Prostate gland (tissue), 2 donors: ENCODE measurements at places on chromosomes 11 and 22.
A peak's percentile ranks its signal among the peaks of the same experiment; 100 is the strongest.

DNA sequence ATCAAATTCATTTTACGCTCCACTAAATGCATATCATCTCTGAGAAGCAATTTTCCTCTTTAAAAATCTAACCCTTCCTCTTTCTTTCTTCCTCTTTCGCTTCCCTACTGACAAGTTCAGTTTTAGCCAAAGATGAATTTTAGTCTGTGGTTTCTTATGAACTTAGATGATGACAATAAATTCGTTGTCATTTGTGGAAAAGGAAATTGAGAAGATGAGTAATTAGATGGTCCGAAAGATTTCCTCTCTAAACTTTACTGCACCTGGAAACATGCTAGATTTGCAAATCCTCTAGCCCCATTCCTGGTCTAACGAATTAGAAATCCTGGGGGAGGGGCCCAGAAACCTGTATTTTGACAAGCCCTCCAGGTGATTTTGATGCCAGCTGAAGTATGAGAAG lies 855.4 kb upstream of the CHORDC1 start:
- no peak for DNase-seq

DNA sequence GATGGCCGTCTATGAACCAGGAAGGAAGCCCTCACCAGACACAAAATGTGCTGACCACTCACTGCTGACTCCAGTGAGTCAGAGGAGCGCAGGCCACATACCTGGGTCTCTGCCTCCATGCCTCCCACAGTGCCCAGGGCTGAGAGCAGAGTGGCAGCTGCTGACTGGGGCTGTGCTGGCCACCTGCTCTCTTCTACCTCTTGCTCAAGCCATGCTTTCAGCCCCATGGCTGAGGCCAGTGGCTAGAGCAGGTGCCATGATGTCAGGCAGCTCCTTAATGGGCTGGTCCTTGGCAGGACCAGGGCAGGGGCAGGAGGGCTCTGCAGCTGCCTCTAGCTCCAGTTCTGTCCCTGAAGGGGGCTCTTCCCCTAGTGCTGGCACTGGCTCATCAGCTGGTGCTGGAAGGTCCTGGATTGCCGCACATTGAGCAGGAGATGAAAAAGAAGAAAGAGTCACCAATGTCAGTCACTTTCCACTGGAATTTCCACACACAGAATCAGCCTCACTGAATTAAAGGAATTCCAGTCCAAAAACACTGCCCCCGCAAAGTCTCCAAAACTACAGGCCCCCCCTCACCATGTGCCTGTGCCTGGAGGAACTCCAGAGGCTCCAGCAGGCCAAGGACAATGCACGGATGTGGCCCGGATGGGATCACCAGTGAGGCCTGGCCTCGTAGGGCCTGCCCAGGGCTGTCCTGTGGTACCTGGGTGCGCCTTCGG lies 86.4 kb downstream of the GGTLC2 start:
- DNase-seq: no peak

- DNase-seq: no peak
Observed at GRCh38 chr11:120598517-120599257, 87.1 kb downstream of the GRIK4 start.

- DNase-seq: no peak
Observed at GRCh38 chr11:77267962-77268361, 33.5 kb downstream of the GDPD4 start.

DNA sequence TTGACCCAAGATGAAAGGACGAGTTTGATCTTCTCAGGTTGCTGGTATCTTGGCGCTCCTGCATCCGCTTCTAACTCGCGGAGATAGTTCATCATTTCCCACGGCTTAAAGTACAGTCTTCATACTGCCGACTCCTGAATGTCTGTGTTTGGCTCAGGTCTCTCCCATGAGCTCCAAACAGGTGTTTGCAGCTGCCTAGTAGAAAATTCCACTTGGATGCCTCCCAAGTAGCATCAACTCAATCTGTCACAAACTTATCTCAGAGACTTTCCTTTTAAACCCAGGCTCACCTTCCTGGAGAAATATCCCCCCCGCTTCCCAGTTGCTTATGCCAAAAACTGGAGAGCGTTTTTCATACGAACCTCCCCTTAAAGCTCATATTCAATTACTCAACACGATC lies 986.5 kb downstream of the TBC1D22A start:
- DNase-seq: no peak

DNA sequence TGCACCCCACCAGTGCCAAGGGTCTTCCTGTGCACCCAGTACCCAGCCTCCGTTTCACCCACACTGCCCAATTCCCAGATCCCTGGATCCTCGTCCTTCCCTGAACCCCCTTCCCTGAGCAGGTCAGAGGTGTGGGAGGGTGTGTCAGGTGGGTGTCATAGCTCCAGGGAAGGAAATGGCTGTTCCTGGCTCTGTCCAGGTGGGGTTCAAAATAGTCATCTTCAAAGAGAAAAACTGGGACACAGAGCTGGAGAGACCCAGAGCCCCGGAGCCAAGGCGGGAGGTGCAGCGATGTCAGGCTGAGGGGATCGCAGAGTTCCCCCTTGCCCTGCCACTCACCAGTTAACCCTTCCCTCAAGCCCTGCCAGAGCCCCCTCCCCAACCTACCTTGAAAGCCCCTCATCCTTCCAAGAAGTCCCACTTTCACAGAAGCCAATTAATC lies 698 bp downstream of the C1QTNF4 start:
- no peak for DNase-seq

- no peak for DNase-seq
Observed at GRCh38 chr22:41030891-41031290, 61.5 kb upstream of the EP300 start.

GRCh38 chr11:93663021-93663420 lies 1.5 kb downstream of the CEP295 start:
- DNase-seq: no peak

DNA sequence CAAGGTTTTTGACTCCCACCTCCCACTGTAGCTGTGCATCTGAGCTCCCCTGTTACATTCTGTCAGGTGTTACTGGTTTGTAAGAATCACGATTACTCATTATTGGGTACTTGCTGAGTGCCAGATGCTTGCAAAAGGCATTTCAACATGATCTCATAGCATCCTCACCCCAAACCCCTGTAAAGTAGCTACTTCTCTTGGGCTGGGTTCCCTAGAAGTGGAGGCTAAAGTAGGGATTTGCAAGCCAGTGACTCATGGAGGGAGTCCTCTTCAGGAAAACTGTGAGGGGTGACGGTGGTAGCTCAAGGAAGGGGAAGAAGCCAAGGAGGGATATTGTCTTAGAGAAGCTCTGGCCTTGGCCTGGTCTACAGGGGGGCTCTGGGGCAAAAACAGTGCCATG lies 78.6 kb downstream of the TIMP3 start:
- DNase-seq: no peak

- no peak for DNase-seq
Observed at GRCh38 chr11:3838504-3838903, 2.3 kb downstream of the RHOG start.

DNA sequence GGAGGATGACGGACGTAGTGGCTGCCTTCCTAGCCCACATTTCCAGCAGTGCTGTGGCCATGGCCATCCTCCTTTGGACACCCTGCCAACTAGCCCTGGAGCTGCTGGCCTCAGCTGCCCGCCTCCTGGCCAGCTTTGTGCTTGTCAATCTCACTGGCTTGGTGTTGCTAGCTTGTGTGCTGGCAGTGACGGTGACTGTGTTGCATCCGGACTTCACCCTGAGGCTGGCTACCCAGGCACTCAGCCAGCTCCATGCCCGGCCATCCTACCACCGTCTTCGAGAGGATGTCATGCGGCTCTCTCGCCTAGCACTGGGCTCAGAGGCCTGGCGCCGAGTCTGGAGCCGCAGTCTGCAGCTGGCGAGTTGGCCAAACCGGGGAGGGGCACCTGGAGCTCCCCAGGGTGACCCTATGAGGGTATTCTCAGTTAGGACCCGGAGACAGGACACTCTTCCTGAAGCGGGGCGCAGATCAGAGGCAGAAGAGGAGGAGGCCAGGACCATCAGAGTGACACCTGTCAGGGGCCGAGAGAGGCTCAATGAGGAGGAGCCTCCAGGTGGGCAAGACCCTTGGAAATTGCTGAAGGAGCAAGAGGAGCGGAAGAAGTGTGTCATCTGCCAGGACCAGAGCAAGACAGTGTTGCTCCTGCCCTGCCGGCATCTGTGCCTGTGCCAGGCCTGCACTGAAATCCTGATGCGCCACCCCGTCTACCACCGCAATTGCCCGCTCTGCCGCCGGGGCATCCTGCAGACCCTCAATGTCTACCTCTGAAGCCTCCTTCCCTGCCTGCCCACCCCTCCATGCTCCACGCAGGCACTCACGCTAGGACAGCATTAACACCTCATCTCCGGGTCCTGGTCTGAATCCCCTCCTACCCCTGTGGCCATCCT lies 1.6 kb downstream of the RNF26 start:
- no peak for DNase-seq

- DNase-seq: peak; percentile 69
Observed at GRCh38 chr11:128506999-128507611, 80.3 kb downstream of the ETS1 start.

GRCh38 chr22:49241174-49241851 lies 586.4 kb downstream of the BRD1 start:
- peak; percentile 1 for DNase-seq

DNA sequence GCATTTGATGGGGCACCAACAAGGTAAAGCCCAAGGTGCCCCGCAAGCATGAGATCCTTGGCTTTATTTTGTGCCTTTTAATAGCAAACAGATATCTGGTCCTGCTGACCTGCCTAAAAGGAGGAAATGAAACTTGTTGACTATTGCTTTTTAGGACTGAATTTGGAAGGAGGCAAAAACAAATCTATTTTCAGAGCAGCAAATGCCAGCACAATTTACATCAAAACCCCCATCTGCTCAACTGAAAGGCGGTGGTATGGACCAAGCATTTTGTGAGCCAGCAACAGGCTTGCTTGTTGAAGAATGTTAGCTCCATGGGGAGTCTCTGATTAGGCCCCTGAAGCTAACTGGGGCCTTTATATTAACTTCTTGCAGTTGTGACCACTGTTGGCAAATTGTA lies 192.6 kb upstream of the E2F8 start:
- no peak for DNase-seq

- DNase-seq: no peak
Observed at GRCh38 chr11:64259533-64260067, 8.3 kb downstream of the PLCB3 start.

DNA sequence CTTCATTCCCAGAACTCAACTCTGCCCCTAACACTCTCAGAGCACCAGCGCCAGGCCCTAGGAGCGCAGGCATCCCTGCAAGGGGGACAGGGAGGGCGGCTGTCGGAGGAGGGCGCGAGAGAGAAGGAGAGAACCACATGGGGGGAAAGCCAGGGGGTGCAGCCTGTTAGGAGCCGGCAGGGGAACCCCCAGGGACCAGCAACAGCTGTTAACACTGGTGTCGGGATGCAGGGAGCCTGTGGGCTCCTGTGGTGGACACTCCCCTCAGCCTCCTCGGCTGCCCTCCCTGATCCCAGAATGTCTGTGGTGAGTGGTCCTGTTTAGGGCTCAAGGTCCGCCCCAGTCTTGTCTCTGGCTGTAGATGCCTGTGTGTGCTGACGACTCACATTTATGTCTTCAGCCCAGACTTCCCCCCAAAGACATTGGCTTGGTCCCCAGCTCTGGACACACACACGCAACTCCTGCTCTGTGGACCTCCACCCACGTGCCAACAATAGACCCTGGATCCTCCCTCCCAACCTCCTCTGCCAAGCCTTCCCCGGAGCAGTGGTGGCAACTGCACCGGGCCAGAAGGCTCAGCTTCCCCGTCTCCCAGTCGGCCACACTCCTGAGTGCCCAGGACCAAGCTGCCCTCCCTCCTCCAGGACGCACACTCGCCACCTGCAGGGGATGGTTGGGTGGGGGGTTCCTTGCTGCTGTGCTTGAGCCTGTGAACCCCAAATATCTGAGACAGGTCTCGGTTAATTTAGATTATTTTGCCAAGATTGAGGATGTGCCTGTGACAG lies 817 bp upstream of the IFITM5 start:
- DNase-seq: no peak

- DNase-seq: no peak
Observed at GRCh38 chr22:44045145-44045544, 21.0 kb downstream of the PARVB start.

DNA sequence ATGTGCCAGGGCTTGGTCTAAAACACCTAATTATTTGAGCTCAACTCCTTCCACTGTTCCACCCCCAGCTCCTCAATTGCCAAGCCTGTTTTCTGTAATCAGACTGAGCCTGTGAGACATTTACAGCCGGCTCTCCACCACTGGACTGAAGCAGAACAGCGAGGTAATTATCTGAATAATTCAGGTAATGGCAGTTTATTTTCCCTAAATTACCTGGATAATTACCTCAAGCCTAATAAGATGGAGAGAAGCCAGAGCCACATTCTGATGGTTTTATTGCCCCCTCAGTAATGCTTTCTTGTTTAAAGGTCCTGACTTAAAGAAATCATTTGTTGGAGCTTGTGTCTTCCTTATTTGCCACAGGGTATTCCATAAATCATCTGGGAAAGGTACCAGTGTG lies 64.2 kb downstream of the FZD4 start:
- no peak for DNase-seq

- DNase-seq: no peak
Observed at GRCh38 chr11:114964676-114965214, 286.4 kb downstream of the NXPE2 start.

- DNase-seq: no peak
Observed at GRCh38 chr11:96185220-96185768, 157.7 kb downstream of the MAML2 start.

DNA sequence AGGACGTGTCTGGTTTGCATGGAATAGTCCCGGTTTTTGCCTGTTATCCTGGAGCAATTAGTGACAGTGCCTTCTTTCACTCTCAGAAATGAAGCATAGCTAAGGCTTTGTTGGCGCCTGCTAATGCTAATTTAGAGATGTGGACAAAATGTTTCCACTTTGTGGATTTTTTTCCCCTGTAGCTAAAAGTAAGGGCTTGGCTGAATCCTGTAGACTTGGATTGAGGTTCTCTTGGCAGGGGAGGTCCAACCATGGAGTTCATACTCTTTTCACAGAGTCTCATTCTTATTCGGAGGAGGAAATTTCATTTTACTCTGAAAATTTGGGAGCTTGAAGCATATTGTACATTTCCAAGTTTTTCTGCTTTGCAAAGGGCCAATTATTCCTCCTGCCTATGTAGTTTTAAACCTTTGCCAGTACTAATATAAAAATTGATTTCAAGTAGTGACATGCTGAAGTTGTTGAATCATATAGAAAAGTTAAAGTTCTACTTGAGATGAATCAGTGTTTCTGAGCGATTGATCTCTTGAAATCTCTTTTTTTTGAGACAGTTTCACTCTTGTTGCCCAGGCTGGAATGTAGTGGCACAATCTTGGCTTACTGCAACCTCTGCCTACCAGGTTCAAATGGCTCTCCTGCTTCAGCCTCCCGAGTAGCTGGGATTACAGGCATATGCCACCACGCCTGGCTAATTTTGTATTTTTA lies 20.0 kb downstream of the PPFIA1 start:
- DNase-seq: no peak

- DNase-seq: no peak
Observed at GRCh38 chr11:13782390-13783075, 114.1 kb downstream of the FAR1 start.

GRCh38 chr11:98940913-98941312 lies 79.8 kb upstream of the CNTN5 start:
- no peak for DNase-seq

- no peak for DNase-seq
Observed at GRCh38 chr11:101552888-101553287, 30.9 kb downstream of the TRPC6 start.
